A549 treated with RU486 at 1 μM for 4 hours (cell line): ENCODE measurements at places on chromosomes 13 and 19. TPM values are rescaled to one million over a fixed set of nuclear protein-coding genes. Genes with fewer than 3 reads are reported as not detected.

The GJB6 gene
- not detected in 5 replicates for total RNA-seq

The PRKCG gene
- 3.5 to 7.1 TPM (median 5.9 TPM) in 5 replicates for total RNA-seq

The FGF14 gene
- total RNA-seq = not detected in 5 replicates

The KIR3DL2 gene
- total RNA-seq = not detected in 5 replicates

The OLFM2 gene
- 9.2 to 12.4 TPM (median 11.5 TPM) in 5 replicates for total RNA-seq

The NLRP4 gene
- not detected in 5 replicates for total RNA-seq
